Colonic mucosa (tissue), 4 donors: ENCODE measurements at places on chromosomes 7 and 10. TPM values are rescaled to one million over a fixed set of nuclear protein-coding genes. Genes with fewer than 3 reads are reported as not detected.
A peak's percentile ranks its signal among the peaks of the same experiment; 100 is the strongest.

The RNF148 gene
- total RNA-seq: 0.50 TPM

GRCh38 chr10:14294347-14295059, 36.2 kb downstream of the FRMD4A start:
- H3K4me1 ChIP-seq: no peaks in the 10 kb centered on the region
- H3K27me3 ChIP-seq: no peaks in the 10 kb centered on the region
- no peak for DNase-seq
- no peaks in the 10 kb centered on the region for H3K36me3 ChIP-seq

- H3K27me3 ChIP-seq: no peaks in the 10 kb centered on the region
- H3K4me1 ChIP-seq: no peaks in the 10 kb centered on the region
- H3K4me3 ChIP-seq: no peak overlapping the region
Observed at GRCh38 chr10:47029181-47030009, 118.2 kb downstream of the PTPN20 start.

DNA sequence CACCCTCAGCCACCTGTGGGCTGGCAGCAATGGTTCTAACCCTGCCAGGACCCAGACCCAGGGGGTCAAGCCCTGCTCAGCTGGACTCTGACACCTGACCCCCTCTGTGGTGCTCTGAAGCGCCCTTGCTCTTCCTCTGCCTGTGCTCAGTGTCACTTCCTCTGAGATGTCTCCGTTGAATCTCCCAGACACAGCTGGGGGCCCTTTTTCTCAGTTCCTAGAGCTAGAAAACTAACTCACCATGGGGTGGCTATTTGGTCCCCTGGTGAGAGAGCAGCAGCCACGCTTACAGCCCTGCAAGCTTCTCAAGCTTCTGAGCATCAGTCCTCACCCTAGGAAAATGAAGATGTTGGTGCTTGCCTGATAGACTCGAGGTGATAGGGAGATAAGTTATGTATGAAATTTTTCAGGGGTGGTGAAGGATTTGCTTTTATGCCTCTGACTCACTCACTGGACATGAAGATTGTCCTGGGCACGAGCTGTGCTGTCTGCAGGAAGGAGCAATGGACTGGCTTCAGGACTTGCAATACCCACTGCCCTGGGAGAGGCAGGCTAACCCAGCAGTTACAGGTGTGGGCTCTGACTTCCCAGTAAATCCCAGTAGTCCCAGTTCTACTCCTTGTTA, 29.6 kb downstream of the COL13A1 start:
- no peaks in the 10 kb centered on the region for H3K4me1 ChIP-seq
- DNase-seq: no peak
- H3K27me3 ChIP-seq: no peaks in the 10 kb centered on the region

DNA sequence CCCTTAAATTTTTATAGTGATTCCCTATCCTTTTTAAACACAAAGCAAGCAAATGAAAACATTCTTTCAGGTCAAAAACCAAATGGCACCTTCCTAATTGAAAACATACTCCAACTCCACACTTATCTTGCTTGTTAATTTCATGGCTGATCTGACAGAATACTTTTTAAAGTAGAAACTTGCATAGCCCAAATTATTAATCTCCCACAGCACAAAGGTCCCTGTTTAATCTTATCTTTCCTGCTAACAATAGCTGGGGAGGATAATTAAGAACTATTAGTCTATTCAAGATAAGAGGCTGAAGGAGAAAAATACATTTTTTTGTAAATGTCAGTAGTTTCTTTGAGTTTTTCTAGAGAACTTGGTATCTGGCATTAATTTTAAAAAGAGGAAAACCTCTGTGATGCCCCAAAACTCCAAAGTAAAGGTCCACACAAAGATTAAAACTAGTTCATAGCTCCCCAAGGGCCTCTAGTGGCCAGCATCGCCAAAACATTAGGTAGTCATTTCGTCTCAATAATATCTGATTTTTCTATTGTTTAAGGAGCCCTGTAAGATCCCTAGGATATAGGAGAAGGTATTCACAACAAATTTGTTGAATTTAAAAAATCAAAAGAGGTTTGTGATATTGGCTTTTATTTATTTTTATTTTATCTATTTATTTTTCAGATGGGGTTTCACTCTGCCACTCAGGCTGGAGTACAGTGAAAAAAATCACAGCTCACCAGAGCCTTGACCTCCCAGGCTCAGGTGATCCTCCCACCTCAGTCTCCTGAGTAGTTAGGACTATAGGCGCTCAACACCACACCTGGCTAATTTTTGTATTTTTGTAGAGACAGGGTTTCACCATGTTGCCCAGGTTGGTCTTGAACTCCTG, 14.7 kb downstream of the CDNF start:
- peak; percentile 34 for DNase-seq
- H3K4me3 ChIP-seq: no peak overlapping the region
- H3K27me3 ChIP-seq: no peaks in the 10 kb centered on the region
- no peaks in the 10 kb centered on the region for H3K4me1 ChIP-seq
- H3K36me3 ChIP-seq: no peaks in the 10 kb centered on the region

- H3K27me3 ChIP-seq: no peaks in the 10 kb centered on the region
- no peaks in the 10 kb centered on the region for H3K4me1 ChIP-seq
- H3K27ac ChIP-seq: no peak overlapping the region
Observed at GRCh38 chr7:1004018-1004852, 21.3 kb downstream of the CYP2W1 start.

GRCh38 chr10:119737039-119737663, 11.3 kb downstream of the INPP5F start:
- H3K27ac ChIP-seq: peak overlapping the region; percentile 28
- no peak for DNase-seq
- no peaks in the 10 kb centered on the region for H3K27me3 ChIP-seq
- H3K4me3 ChIP-seq: no peak overlapping the region

- no peaks in the 10 kb centered on the region for H3K4me1 ChIP-seq
- H3K4me3 ChIP-seq: no peak overlapping the region
- DNase-seq: no peak
- H3K36me3 ChIP-seq: no peaks in the 10 kb centered on the region
Observed at GRCh38 chr10:109726473-109726872, 196.8 kb downstream of the XPNPEP1 start.

The RNLS gene
- total RNA-seq: 13.0 TPM

DNA sequence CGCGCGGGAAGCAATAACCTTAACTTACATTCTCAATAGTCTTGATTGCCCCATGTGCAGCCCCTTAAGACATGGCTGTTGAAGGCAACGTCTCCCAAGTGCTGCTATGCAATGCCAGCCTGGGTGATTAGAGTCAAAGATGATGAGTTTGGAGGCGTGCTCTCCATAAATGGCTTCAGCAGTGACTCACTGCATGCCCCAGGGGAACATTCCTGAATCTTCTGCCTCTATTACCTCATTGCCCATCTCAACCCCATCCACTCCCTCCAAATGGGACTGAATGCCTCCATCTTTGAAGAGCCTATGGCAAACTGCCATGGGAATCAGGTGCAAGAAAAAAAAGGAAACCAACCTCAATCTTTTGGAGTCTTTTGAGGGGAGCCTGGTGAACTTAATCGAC, 282.8 kb downstream of the SNX10 start:
- H3K36me3 ChIP-seq: no peaks in the 10 kb centered on the region
- DNase-seq: no peak
- H3K4me3 ChIP-seq: no peak overlapping the region
- no peaks in the 10 kb centered on the region for H3K27me3 ChIP-seq
- H3K4me1 ChIP-seq: no peaks in the 10 kb centered on the region

- H3K36me3 ChIP-seq: no peaks in the 10 kb centered on the region
- no peak overlapping the region for H3K4me3 ChIP-seq
- DNase-seq: no peak
- H3K27ac ChIP-seq: no peak overlapping the region
Observed at GRCh38 chr7:37312608-37313007, 136.1 kb downstream of the ELMO1 start.

DNA sequence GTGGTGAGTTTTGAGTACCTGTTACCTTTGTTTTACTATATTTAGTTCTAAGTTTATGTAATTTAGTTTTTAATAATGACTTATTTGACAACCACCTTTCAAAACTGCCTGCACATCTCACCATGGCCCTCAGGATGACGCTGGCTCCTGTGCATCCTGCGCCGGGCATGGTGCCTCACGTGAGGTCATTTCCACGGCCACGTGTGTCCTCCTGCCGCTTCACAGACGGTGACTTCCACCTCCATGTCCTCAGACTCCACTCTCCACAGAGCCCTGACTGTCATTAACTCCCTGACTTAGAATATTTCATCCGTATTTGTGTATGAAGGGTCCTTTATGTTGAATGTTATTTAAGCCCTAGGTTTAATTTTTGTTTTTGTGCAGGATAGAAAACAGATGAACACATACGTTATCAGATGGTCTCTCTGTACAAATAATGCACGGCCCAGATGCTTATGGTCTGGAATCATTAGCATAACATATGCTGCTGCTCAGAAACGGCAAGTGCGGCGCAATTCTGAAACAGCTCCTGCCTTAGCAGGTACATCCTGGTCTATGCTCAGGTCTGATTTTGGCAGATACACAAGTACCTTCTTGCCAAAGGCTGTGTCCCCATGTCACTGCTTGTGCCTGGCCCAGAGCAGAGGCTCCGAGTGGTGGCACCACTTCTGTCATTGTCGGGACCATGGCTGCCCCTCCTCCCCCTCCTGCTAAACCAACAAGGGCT, 155.8 kb downstream of the WDR37 start:
- no peaks in the 10 kb centered on the region for H3K36me3 ChIP-seq
- H3K4me3 ChIP-seq: no peak overlapping the region
- DNase-seq: no peak
- no peaks in the 10 kb centered on the region for H3K4me1 ChIP-seq
- H3K27me3 ChIP-seq: no peaks in the 10 kb centered on the region
